ENCODE measurements at places on chromosomes 7 and 10.
A peak's percentile ranks its signal among the peaks of the same experiment; 100 is the strongest.

DNA sequence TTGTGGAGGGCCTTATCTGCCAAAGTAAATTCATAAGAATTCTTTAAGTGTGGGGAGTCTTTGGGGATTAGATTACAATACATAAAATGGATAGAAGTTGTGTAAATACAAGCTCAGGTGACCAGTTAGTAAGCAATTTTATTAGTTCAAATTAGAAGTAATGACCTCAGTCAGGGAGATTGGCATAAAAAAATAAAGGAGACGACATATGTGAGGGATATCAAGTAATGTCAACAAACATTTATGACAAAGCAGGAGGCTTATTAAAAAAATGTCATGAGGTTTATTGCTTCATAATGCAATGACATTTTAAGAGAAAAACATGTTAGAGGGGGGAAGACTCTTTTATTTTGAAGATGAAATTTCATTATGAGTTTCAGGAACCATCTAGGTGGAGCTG lies 1137.0 kb upstream of the PHF14 start:
- H3K27ac ChIP-seq = no peak overlapping the region
- no peaks in the 10 kb centered on the region for H3K27me3 ChIP-seq
- DNase-seq = no peak
- no peak overlapping the region for H3K4me3 ChIP-seq
- no peaks in the 10 kb centered on the region for H3K36me3 ChIP-seq

- H3K27me3 ChIP-seq = no peaks in the 10 kb centered on the region
- no peak for DNase-seq
- no peak overlapping the region for H3K4me3 ChIP-seq
- H3K4me1 ChIP-seq = no peaks in the 10 kb centered on the region
- no peak overlapping the region for H3K27ac ChIP-seq
Observed at GRCh38 chr7:111521660-111522059, 40.6 kb downstream of the IMMP2L start.

- DNase-seq = peak; percentile 66
- peaks cover 7% of the 10 kb centered on the region for H3K4me1 ChIP-seq
- H3K36me3 ChIP-seq = no peaks in the 10 kb centered on the region
Observed at GRCh38 chr10:74753442-74754211, 72.8 kb upstream of the KAT6B start.

DNA sequence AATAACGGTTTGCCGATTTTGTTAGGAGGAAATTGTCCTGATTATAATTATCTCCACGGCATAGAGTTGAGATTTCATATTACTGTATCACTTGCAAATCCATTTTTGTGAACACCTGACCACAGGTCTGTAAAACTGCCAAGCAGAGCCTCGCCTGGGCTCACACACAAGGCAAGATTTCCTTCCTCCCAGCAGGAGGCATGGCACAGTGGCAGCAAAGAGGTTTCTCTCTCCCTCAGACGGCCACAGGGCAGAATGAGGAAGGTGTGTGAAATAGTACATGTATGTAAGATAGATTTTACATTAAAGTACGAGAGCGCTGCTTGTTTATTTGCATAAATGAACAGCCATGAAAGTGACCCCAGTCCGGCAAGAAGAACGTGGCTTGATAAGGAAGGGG lies 130.1 kb downstream of the CELF2 start:
- no peaks in the 10 kb centered on the region for H3K36me3 ChIP-seq
- no peak overlapping the region for H3K27ac ChIP-seq
- DNase-seq = no peak

- H3K4me1 ChIP-seq = no peaks in the 10 kb centered on the region
- H3K27me3 ChIP-seq = no peaks in the 10 kb centered on the region
- H3K36me3 ChIP-seq = peaks cover 94% of the 10 kb centered on the region
- no peak for DNase-seq
- H3K27ac ChIP-seq = no peak overlapping the region
Observed at GRCh38 chr7:99627513-99627912, 10.8 kb downstream of the ZSCAN25 start.

GRCh38 chr7:34220506-34221185 lies 315.3 kb downstream of the BMPER start:
- no peak for DNase-seq
- no peak overlapping the region for H3K4me3 ChIP-seq
- H3K36me3 ChIP-seq = no peaks in the 10 kb centered on the region
- no peaks in the 10 kb centered on the region for H3K27me3 ChIP-seq

- no peak for DNase-seq
- H3K4me1 ChIP-seq = peaks cover 1% of the 10 kb centered on the region
- H3K27ac ChIP-seq = no peak overlapping the region
- no peaks in the 10 kb centered on the region for H3K36me3 ChIP-seq
- no peaks in the 10 kb centered on the region for H3K27me3 ChIP-seq
- H3K4me3 ChIP-seq = no peak overlapping the region
Observed at GRCh38 chr7:47946581-47947354, 1.5 kb downstream of the PKD1L1 start.

DNA sequence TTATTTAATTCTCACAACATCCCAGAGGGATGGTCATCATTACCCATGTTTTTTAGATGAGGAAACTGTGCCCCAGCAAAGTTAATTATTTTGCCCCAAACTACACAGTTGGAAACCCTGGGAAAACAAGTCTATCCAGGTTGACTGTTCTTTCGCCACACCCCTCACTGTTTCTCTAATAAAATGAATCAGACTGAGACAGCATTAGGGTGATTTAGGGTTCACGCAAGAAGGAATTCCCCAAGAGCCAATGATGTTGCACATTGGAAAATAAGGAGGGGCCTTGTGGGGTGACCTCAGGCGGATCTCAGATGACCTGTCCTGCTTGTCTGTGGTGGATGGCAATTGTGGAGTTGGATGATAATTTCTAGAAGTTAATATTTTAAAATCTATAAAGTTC lies 135.7 kb upstream of the TBX20 start:
- H3K4me3 ChIP-seq = no peak overlapping the region
- no peaks in the 10 kb centered on the region for H3K27me3 ChIP-seq
- H3K4me1 ChIP-seq = no peaks in the 10 kb centered on the region

GRCh38 chr7:24769014-24769830 lies 12.0 kb upstream of the GSDME start:
- H3K4me1 ChIP-seq = no peaks in the 10 kb centered on the region
- no peaks in the 10 kb centered on the region for H3K27me3 ChIP-seq
- H3K27ac ChIP-seq = no peak overlapping the region
- no peak overlapping the region for H3K4me3 ChIP-seq
- H3K36me3 ChIP-seq = no peaks in the 10 kb centered on the region

- peak overlapping the region; percentile 54 for H3K27ac ChIP-seq
- H3K27me3 ChIP-seq = no peaks in the 10 kb centered on the region
Observed at GRCh38 chr10:79434821-79435251, 10.6 kb downstream of the ZCCHC24 start.

- H3K4me1 ChIP-seq = peaks cover 14% of the 10 kb centered on the region
- H3K27ac ChIP-seq = peak overlapping the region; percentile 95
- peak overlapping the region; percentile 47 for H3K4me3 ChIP-seq
- no peaks in the 10 kb centered on the region for H3K27me3 ChIP-seq
- no peaks in the 10 kb centered on the region for H3K36me3 ChIP-seq
Observed at GRCh38 chr10:136465-136762, 1.2 kb downstream of the ZMYND11 start.

GRCh38 chr10:124614003-124614659 lies 130.0 kb downstream of the FAM53B start:
- H3K4me1 ChIP-seq = peaks cover 15% of the 10 kb centered on the region
- H3K27me3 ChIP-seq = no peaks in the 10 kb centered on the region
- no peak for DNase-seq
- no peak overlapping the region for H3K4me3 ChIP-seq
- H3K36me3 ChIP-seq = peaks cover 11% of the 10 kb centered on the region

DNA sequence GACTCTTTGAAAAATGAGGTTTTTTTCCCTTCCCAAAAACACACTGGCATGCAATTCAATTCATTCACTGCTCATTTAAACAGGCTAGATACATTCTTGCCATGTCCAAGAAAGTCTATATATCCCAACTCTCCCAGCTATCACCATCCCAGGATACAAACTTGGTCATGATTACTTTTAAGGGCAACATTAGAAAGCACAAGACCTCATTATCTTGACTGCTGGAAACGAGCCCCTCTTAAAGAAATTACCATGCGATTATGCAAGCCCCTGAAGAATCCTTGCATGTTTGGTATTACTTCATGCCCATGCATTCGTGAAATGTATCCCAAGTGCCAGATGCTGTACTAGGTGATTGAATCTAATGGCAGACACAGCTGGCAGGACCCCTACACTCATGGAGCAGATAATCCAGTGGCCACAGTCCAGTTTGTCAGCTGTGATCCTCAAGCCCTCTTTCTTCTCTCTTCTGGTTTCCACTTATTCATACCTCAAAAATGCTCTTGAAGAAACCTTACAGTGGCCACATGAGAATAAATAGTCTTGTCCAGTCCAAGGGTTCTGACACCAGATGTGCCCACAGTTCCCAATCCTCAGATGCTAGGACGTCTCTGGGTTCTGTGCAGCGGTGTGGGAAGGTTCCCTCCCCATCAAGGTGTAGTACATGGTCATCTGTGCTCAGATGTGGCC lies 103.7 kb upstream of the HABP2 start:
- H3K27ac ChIP-seq = no peak overlapping the region
- H3K27me3 ChIP-seq = no peaks in the 10 kb centered on the region
- H3K4me1 ChIP-seq = no peaks in the 10 kb centered on the region
- no peak for DNase-seq
- no peaks in the 10 kb centered on the region for H3K36me3 ChIP-seq

DNA sequence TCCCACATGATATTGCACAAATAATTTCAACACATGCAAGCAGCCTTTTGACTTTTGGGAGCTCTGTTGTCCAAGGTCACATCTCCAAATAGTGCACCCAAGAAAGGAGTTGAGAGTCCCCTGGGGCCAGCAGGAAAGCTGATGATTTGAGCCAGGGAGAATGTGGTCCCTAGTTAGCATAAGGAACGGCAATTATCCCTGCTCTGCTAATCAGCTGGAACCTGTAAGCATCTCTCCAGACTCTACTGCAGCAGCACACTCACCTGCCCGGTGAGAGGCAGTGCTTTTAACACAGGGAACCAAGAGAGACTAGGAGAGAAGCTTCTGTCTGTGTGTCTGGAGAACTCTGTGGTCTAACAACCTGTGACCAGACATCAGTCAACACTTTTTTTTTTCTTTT lies 17.0 kb downstream of the TRPV5 start:
- H3K27ac ChIP-seq = no peak overlapping the region
- H3K4me1 ChIP-seq = no peaks in the 10 kb centered on the region
- H3K27me3 ChIP-seq = no peaks in the 10 kb centered on the region
- no peaks in the 10 kb centered on the region for H3K36me3 ChIP-seq
- H3K4me3 ChIP-seq = no peak overlapping the region

- H3K36me3 ChIP-seq = no peaks in the 10 kb centered on the region
- H3K4me3 ChIP-seq = no peak overlapping the region
- no peaks in the 10 kb centered on the region for H3K27me3 ChIP-seq
- DNase-seq = no peak
- no peaks in the 10 kb centered on the region for H3K4me1 ChIP-seq
Observed at GRCh38 chr7:22320416-22320815, 36.5 kb downstream of the RAPGEF5 start.

- no peaks in the 10 kb centered on the region for H3K4me1 ChIP-seq
- H3K4me3 ChIP-seq = no peak overlapping the region
- no peak overlapping the region for H3K27ac ChIP-seq
Observed at GRCh38 chr7:41148521-41148951, 554.4 kb downstream of the INHBA start.

- H3K4me1 ChIP-seq = no peaks in the 10 kb centered on the region
- no peak overlapping the region for H3K4me3 ChIP-seq
- DNase-seq = no peak
- H3K36me3 ChIP-seq = no peaks in the 10 kb centered on the region
- H3K27me3 ChIP-seq = no peaks in the 10 kb centered on the region
Observed at GRCh38 chr10:116132780-116133399, 140.1 kb downstream of the GFRA1 start.

DNA sequence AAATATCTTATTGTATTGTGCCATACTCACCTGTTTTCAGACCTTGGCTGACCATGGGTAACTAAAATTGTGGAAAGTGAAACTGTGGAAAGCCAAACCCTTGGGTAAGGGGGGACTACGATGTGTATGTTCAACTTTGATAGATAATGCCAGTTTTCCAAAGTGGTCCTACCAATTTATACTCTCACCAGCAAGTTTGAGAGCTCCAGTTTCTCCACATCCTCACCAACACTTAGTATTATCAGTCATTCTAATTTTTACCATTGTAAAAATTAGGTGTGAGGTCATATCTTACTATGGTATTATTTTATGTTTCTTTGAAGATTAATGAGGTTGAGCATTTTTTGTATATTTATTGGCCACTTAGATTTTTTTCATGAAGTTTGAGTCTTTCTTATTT lies 346.9 kb upstream of the PODXL start:
- DNase-seq = no peak
- no peaks in the 10 kb centered on the region for H3K4me1 ChIP-seq
- no peak overlapping the region for H3K4me3 ChIP-seq
- H3K27me3 ChIP-seq = no peaks in the 10 kb centered on the region
- H3K36me3 ChIP-seq = no peaks in the 10 kb centered on the region

- H3K36me3 ChIP-seq = no peaks in the 10 kb centered on the region
- no peaks in the 10 kb centered on the region for H3K4me1 ChIP-seq
- no peak overlapping the region for H3K27ac ChIP-seq
- no peak overlapping the region for H3K4me3 ChIP-seq
Observed at GRCh38 chr7:34756025-34756437, 98.0 kb downstream of the NPSR1 start.
